Immature natural killer cell (primary cell): ENCODE measurements at places on chromosomes 1 and 21.

- no peak for DNase-seq
Measured at GRCh38 chr1:17684810-17685209, 70.3 kb upstream of the ACTL8 start.

GRCh38 chr1:28582248-28582615, 9.8 kb upstream of the RAB42 start:
- DNase-seq = no peak

- DNase-seq = no peak
Measured at GRCh38 chr1:215003686-215004085, 78.9 kb upstream of the KCNK2 start.

DNA sequence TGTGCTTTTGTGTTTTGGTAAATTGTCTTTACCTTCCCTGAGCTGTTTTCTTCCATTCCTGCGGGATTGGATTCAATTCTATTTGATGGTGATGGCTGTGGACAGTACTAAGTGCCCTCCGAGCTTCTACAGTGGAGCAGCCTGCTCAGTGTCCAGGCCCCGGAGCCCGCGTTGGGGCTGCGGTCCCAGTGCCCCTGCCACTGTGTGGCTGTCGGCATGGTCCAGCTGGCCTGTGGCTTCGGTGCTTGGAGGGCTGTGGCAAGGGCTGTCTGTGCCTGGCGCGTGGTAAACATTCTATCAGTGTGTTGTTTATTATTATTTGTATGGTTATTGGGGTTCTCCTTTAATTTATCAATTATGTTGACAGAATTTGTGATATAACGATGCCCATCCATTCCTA, 109.1 kb upstream of the COL6A1 start:
- DNase-seq = no peak

DNA sequence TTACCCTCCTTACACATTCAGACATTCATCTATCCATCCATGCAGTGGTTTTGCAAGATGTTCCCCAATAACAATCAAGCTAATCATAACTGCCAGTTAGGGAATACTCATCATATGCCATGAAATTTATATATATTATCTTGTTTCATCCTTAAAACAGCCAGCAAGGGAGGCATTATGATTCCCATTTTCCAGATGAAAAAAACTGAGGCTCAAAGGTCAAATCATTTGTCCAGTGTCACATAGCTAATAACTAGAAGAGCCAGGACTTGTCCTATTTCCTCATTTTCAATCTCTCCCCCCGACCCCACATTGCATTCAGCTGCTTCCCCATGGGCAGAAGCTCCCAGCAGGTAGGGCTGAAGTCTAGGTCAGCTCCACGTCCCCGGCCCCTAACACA, 7.0 kb upstream of the COL8A2 start:
- DNase-seq = no peak

DNA sequence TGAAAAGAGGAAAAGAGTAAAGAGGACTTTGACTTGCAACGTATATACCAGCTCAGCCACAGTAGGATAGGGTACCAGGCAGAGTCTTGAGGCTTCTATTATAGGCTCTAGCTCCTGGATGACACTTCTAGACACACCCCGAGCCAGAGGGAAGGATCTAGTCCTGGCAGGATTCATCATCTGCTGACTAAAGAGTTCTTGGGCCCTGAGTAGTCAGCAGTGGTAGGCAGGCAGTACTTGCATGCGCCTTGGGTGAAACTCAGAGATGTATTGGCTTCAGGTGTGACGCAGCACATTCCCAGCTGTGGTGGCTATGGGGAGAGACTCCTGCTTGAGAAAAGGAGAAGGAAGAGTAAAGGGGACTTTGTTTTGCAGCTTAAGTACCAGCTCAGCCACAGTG, 162.3 kb upstream of the APP start:
- no peak for DNase-seq

- DNase-seq = no peak
Measured at GRCh38 chr1:47924270-47925048, 72.7 kb downstream of the TRABD2B start.

- no peak for DNase-seq
Measured at GRCh38 chr21:29265690-29266479, 32.8 kb upstream of the BACH1 start.
